D341Med (cell line): ENCODE measurements at places on chromosomes 7 and 10.
A peak's percentile ranks its signal among the peaks of the same experiment; 100 is the strongest.

DNA sequence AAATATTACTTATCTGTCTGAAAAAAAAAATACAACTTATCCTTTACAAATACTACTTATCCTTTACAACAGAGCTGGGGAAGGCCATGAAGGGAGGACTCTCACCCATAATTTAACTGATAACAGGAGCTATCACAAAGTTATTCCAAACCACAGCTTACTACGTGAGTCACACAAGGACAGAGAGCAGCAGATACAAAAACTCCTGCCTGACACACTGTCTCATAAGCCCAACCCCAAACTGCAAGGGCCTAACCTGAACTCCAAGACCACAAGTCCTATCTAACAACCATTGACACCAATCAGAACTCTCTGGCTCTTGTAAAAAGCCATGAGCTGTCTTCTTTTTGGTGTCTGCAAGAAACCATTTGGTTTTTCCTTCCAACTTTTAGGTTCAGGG lies 28.5 kb upstream of the CXCL12 start:
- DNase-seq = no peak

DNA sequence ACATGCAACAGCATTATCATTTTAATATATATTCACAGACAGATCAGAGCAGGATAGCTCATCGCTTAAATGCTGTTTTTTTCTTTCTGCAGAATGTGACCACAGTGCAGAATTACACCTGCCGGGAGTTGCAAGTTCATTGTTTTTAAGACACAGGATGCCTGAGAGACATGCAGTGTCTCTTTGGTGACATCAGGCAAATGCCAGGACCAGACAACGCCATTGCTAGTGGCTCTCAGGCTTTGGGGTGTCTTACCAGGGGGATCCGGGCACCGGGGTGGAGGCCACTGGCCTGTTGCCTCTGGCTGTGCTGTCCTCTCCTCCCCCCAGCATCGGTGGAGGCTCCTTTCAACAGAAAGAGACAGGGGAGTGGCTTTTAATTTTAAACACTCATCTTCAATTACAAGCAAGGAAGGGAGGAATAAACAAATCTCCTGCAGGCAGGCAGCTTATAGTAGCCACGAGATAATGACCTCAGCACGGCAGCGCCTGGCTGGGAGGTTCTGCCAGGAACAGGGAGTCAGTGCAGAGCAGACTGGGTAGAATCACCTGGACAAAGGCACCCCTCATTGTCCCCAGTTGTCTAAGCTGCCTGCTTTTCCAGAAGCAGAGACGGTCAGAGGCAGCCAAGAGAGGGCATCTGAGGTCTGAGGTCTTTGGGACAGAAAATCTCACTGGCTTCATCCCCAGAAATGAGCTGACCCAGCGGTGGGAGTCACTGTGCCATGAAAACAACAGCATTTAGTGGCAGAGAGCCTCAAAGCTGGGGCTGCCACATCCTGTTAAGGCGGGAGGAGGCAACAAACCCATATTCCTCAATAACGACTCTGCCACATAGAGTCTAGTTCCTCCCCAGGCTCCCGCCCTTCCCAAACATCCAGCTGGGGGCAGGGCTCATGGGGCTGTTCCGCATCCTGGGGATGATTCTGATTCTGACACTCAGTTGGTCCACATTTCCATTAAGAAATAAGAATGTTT lies 148.4 kb downstream of the TCERG1L start:
- DNase-seq = no peak

GRCh38 chr10:114483575-114483974 lies 79.3 kb upstream of the AFAP1L2 start:
- no peak for DNase-seq

DNA sequence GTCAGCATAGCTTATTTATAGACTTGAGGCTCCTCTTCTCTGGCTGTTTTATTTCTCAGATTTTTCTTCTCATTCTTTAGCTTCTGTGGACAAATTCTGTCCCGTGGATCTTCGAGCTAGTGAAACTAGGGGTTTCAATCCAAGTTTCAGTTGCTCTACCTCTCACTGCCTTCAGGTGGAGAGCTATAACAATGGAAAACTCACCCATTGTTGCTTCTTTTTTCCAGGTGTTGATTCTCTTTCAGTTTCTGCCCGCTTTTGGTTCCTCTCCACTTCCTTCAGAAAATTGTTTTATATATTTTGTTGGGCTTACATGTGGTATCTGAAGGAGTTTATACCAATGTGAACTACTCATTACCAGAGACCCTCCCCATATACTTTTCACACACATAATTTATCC lies 266.1 kb downstream of the TCF7L2 start:
- DNase-seq = no peak

DNA sequence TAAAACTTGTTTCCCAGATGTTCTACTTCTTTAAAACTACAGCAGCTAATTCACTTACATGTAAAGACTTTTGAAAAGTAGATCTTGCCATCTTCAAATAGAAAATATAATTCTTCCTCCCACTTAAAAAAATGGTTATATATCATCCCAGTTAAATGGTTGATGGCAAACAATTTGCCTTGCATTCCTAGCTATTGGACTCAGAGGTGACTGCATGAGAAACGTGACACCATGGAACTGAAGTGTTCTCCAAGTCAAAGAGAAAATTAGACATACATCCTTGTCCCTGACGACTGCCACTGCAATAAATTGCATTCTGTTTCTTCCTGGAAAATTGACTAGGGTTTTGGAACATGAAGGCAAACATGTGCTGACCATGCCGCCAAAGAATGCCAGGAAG lies 95.0 kb upstream of the POM121L12 start:
- DNase-seq = no peak

DNA sequence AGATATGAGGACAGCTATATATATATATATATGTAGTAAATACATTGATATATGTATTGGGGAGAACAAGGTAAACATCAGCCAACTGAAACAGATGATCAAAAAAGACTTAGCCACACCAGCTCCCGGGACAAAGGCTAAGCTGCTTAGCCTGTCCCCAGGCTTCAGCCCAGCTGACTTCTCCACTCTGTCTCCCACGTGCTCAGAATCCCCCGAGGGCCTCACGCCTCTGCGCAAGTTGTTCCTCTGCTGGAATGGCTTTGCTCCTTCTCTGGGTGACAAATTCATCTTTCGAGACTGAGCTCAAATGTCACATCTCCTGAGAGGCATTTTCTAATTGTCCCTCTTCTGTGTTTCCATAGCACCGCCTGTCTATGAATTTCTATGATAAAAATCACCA lies 8.6 kb upstream of the INSIG1 start:
- peak; percentile 77 for DNase-seq

- no peak for DNase-seq
Measured at GRCh38 chr10:124319926-124320391, 98.8 kb downstream of the OAT start.

- DNase-seq = no peak
Measured at GRCh38 chr7:72035266-72035665, 376.9 kb downstream of the CALN1 start.

DNA sequence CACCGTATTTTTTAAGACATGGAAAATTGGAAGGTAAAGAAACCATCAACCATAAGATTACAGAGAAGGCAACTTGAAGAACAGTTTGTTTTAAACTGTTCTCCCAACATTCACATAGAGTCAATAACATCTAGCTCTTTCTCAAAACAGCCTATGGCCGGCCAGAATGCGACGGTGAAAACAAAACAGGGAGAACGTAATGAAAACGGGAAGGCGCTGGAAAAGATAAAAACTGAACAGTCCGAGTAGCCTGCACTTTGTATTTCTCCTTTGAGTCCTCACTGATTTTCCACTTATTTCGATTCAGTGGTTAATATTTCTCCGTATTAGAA lies 637 bp downstream of the MICU1 start:
- DNase-seq = no peak

GRCh38 chr7:11726794-11727155 lies 105.2 kb downstream of the THSD7A start:
- no peak for DNase-seq

GRCh38 chr10:101749047-101750016 lies 26.6 kb downstream of the FGF8 start:
- no peak for DNase-seq

DNA sequence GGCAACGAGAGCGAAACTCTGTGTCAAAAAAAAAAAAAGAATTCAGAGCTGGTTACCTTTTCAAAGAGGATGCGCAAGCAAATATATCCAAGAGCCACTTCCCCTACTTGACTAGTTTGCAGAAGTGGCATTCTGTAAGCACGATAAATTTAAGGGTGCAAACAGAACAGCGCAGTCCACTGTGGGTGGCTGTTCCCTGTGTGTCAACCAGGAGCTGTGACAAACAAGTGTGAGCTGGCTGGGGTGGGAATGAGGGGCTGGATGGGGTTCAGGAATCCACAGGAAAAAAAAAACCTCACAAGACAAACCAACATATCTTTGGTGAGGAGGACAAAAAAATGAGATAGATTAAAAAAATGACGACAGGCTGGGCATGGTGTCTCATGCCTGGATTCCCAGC lies 15.9 kb downstream of the GUSB start:
- no peak for DNase-seq

- DNase-seq = no peak
Measured at GRCh38 chr10:120990831-120991230, 139.7 kb downstream of the WDR11 start.

- DNase-seq = no peak
Measured at GRCh38 chr7:140686921-140687320, 9.6 kb upstream of the NDUFB2 start.

DNA sequence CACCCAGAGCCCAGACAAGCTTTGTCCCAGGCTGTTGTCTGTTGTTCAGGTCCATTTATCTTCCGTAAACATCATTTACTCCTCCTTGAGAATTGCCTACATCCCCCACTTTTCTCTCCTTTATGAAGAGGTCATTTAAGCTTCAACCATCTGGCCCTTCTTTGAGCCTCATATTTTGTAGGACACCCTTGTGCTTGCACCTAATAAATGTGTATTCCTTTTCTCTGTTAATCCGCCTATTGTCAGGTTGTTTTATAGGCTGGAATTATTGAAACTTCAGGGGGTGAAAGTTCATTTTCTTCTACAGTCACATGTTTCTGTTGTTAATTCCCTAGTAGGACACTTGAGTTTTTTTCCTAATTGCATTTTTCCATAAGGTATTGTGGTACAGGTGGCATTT lies 19.6 kb upstream of the CTTNBP2 start:
- no peak for DNase-seq

- DNase-seq = no peak
Measured at GRCh38 chr7:110669410-110669809, 421.5 kb upstream of the LRRN3 start.

DNA sequence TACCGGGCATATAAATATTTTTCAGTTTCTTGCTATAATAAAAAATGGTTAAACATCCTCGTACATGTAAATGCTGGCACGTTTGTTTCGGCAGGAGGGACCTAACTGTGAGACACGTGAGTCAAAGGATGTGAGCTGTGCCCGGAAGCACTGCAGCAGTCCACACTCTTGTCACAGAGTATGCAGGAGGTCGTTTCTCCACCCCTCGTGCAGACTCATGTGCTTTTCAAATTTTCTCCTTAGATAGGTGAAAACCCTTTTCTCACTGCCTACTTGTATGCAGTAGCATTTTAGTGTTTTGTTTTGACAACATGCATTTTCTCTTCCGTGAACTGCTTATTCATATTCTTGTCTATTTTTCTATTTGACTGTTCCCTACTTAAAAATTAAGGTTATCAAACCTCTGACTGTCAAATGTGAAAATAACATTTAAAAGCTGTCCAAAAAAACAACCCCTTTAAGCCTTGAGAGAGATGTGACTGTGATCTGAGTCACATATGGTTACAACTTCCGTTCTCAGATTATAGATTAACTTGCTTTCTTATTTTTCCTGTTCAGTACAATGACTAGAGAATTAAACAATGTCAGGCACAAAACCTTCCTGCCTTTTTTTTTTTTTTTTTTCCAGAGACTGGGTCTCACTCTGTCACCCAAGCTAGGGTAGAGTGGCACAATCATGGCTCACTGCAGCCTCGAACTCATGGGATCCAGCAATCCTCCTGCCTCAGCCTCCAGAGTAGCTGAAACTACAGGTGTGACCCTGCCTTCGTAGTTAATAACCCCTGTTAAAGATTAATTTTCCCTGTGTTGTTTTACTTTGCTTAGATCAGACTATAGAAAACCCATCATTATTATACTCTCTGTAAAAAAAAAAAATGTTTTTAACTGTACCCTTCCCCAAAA lies 45.1 kb downstream of the DPY19L1 start:
- no peak for DNase-seq

DNA sequence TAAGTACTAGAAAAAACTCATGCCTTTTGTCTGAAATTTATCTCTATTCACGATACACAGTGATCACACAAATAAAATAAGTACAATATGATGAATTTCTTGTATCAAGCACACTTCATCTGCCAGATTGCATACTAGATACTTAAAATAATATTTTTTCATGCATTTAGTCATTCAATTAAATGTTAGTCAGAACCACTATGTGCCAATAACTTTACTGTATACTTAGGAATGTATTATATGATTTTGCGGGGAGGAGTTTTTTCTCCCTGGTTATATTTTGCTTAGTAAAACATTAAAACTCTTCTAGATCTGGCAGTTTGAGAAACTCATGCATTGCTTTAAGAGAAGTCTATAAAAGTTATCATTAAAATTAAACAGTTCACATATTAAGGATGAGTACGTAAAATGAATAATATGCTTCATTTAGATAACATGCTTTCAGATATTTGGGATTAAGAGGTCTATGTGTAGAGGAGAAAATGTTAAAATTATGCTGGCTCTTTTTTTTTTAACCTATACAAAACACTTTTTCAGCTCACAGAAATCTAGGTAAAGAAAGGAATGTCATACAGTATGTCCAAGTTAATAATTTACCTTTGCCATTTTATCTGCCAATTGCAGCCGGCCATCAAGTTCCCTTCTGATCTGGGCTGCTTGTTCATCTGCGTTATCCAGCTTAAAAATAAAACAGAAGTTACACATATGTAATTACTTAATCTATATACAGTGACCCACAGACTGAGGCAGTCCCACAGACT lies 70.1 kb downstream of the RNF133 start:
- DNase-seq = no peak

DNA sequence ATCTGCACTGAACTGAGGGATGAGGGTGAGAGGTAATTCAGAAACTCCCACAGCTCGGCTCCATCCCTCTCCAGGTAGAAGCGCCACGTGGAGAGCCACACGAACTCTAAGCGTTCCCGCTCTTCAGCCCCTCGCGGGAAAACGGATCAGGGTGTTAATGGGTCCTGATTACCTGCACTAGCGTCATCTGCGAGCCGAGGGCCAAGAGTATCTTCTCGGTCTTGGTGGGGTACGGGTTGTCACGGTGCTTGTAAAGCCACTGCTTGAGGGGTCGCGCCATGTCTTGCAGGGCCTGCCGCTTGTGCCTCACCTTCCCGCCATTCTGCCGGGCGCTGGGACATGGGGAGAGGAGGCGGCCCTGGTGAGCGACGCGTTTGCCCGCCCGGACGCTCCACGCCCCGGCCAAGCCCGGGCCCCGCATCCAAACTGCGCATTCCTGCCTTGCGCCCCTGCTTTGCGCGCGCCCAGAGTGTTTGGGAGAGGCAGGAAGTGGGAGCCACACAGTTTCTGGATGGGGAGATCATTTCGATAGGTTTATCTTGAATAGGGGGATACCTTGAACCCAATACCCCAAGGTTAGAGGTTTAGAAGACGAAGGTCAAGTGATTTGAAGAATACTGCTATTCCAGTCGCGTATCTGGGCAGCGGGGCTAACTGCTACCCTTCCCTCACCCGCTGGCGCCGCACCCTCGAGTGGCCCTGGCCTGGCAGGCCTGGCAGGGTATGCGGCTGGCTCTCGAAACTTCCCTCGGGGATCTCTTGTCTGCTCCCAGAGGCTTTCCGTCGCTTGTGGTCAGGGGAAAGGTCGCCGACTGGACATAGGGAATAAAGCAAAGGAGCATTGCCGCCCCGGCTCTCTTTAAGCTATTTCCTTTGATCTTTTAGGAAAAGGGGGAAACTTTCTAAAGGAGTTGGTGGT lies 4.2 kb downstream of the MKX start:
- DNase-seq = no peak

GRCh38 chr7:100011516-100011915 lies 3.9 kb upstream of the ZKSCAN1 start:
- DNase-seq = no peak
